T-helper 2 cell treated with Interferon-gamma antibody and Interleukin-4, amounts not matched to agents 5 μg/mL and 100 μg/mL, for 36 hours (primary cell): ENCODE measurements at places on chromosomes 7 and 10.
A peak's percentile ranks its signal among the peaks of the same experiment; 100 is the strongest.

DNA sequence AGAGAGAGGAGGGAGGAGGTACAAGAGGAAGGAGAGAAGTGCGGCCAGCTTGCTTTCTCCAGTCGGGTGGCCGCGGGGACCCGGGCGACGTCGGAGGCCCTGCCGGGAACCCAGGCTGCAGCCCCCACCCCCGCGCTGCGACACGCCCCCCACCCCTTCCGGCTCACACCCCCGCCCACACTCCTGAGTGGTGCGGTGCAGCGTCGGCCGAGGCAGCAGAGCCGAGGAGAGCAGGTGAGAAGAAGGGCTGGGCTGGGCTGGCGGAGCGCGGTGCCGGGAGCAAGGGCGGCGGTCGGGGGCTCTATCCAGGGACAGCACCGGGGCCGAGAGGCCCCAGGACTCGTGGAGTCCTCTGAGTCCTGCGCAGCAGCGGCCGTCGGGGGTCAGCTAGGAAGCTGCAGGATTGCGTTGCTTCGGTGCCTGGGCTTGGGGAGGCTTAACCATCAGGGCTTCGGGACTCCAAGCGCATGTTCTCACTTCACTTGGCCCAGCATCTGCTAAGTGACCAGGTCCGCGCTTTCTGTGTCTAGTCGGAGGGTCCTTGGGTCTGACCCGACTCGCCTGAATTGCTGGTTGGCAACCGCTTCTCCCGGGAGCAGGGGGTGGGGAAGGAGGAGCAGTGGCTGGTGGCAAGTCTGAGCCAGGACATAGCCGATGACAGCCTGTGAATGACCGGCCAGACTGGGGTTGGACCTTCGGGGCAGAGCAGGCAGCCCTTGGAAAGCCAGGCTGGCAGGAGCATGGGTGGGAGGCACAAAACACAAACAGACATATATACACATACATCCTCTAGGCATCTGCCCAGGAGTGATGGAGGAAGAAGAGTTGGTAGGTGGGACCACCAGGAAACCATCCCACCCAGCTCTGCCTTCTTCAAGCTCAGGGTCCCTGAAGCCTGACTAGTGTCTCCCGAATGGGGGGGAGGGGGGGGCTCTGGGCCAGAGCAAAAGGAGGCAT, 683 bp downstream of the CHAT start:
- DNase-seq: no peak

DNA sequence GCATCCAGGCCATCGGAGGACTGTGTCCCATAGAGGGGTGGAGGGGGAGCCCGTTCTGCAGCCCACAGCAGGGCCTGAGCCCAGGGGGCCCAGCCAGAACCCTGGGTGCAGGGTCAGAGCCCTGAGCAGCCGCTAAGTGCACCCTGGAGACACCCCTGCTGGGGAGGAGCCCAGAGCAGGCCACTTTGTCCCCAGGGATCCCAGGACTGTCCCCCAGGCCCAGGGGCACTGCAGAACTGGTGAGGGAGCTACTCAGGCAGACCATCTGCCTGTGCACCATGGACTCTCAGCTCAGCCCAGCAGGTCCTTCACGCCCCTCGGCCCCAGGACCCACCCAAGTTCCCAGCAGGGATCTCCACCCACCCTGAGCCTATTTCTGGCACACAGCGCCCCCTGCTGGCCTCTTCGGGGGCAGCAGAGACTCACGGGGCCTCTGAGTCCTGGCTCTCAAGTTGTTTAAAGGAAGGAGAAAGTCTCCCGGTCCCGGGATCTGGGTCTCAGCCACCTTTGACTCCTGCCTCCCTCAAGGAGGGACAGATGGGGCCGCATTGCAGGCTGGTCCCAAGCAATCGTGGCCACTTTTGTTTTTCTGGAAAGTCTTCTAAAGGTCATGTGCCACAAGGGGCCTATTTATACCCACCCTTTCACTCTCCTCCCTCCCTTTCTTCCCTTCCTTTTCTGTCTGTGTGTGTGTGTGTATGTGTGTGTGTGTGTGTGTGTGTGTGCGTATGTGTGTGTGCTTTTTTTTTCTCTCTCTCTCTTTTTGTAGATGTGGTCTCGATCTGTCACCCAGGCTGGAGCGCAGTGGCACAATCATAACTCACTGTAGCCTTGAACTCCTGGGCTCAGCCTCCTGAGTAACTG, 90.3 kb downstream of the MYL10 start:
- DNase-seq: peak; percentile 29

DNA sequence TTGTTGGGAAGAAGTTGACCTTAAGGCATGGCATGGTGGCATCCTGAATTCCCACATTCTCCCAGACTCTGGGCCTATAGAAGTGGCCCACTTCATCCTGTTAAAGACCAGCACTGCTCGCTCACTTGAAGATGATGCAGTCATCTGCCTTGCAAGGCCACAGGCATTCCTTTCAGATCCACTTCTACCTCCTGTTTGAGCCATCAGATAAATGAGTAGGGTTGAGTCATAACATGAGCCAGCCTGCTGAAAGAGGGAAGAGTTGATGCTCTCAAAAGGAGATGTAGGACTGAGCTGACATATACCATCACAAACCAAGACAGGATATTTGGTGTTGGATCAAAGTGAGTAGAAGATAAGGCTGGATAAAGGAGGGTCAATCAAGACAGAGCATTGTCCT, 1.5 kb upstream of the EBLN1 start:
- no peak for DNase-seq

- no peak for DNase-seq
Observed at GRCh38 chr10:34148305-34148657, 666.8 kb downstream of the PARD3 start.

GRCh38 chr10:48941427-48942075, 1.9 kb upstream of the LRRC18 start:
- DNase-seq: no peak

GRCh38 chr7:26735976-26736600, 128.3 kb downstream of the SKAP2 start:
- DNase-seq: no peak

DNA sequence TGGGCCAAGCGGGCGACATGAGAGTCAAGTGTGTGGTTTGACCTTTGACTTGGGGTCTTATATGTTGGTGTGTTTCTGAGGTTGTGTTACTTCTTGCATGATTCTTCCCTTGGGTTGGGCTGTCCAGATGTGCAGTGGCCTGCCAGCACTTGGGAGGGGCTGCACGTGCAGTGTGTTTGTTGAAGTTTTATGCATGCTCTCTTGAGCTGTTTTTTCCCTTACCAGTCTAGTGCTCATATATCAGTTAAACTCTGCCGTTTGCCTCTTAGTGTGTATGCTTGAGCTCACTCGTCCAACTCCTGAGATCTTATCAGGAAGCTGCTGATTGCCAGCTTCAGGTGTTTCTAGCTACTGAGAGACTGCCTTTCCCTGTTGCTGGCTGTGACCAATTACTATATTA, 23.1 kb downstream of the SP4 start:
- DNase-seq: no peak

GRCh38 chr7:106793015-106793975, 71.8 kb upstream of the PIK3CG start:
- DNase-seq: no peak

GRCh38 chr10:69223028-69223342, 2.9 kb downstream of the HKDC1 start:
- DNase-seq: no peak

DNA sequence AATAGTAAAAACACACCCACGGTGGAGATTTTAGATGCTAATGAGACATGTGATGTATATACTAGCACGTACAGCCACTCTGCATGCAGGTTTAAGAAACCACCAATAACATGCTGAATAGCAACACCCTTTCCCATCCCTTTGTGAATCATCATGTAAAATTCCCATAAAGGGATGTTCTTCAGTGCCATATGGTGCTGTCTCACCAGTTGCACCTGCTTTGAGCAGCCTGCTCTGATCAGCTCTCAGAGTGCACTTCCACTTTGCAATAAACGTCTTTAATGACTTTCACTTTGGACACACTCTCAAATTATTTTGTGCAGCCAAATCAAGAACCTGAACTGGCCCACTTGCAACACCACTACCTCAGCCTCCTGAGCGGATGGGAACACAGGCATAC, 615.0 kb downstream of the ANKRD7 start:
- no peak for DNase-seq

- no peak for DNase-seq
Observed at GRCh38 chr10:78656417-78657162, 412.2 kb upstream of the ZMIZ1 start.

DNA sequence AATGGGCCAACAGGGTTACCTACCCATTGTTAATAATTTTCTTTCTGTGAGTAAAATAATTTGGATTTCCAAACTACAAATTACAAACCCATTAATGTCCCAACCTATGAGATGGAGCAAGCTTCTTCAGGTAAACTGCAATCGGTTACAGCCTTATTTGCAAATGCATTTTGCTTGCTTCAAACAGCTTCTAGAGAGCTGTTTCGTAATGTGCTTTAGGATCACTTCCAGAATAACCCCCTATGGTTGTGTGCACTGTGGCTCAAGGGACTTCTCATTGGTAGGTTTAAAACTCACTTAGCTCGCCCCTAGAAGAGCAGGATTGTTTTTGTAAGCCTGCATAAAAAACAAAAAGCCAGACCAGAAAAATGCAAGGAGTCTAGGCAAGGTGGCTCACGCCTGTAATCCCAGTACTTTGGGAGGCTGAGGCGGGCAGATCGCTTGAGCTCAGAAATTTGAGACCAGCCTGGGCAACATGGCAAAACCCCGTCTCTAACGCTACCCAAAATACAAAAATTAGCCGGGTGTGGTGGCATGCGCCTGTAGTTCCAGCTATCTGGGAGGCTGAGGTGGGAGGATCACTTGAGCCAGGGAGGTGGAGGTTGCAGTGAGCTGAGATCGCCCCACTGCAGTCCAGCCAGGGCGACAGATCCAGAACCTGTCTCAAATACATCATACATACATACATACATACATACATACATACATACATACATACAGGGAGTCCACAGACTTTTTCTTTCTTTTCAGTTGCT, 3.3 kb upstream of the MAP3K8 start:
- no peak for DNase-seq

DNA sequence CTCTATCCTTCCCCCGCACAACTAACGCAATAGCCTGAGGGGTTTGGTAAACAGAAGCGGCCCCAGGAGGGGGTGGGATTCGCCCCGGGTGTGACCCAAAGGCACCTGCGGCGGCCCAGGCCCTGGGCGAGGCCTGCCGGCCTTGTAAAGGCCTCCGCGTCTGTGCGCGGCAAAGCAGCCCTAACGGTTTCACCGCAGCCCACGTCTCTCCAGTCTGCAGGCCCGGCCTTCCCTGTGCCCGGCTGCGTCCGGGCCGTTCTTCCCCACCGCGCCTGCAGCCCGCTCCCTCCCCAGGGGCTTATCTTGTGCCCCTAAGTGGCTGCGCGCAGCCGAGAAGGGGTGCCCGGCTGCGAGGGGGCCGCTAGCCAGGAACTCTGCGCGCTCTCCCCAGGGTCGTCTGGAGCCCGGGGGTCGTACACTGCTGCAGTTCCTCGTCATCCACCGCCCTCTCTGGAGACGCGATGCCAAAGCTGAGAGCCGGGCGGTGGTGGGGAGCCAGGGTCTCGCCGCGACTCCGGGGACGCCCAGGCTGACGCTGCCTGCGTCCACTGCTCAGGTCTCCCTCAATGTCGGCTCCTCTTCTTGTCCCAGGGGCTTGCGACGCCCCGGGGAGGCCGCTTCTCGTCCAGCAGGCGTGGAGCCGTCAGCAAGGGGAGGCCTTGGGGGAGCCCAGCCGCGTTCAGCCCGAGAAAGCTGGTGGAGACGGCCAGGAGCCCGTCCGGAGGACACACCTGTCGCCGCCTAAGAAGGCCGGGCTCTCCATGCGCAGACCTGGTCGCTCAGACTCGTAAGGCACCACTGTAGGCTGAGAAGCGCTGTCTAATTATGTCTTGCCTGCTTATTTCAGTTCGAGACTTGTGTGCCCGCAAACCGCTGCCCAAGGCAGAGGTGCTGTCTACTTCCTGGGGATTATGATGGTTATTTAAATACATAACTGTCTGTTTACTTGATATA, 132.3 kb downstream of the SPAG6 start:
- DNase-seq: no peak

DNA sequence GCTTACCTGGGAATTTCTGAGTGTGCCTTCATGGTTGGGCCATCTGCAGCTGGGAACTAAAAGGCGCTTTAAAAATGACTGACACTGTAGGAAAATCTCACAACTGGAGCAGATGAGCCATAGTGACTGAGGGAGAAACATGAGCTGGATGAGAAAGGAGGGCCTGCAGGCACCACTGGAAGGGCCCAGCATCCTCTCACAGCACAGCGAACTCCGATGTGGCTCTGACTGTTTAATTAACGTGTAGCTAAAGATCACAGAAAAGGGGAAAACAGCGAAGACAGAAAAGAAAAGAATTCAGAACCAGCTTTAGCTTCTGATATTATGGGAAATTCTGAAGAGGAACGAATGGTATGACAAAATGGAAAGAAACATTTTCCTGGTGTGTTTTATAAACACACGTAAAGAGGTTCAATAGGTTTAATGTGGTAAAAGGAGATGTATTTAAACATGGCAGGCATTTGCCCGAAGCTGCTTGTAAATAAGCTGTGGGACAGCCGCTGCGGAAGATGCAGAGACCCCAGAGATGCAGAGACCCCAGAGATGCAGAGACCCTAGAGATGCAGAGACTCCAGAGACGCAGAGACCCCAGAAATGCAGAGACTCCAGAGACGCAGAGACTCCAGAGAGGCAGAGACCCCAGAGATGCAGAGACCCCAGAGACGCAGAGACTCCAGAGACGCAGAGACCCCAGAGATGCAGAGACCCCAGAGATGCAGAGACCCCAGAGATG, 534.3 kb downstream of the PTPRN2 start:
- DNase-seq: no peak

DNA sequence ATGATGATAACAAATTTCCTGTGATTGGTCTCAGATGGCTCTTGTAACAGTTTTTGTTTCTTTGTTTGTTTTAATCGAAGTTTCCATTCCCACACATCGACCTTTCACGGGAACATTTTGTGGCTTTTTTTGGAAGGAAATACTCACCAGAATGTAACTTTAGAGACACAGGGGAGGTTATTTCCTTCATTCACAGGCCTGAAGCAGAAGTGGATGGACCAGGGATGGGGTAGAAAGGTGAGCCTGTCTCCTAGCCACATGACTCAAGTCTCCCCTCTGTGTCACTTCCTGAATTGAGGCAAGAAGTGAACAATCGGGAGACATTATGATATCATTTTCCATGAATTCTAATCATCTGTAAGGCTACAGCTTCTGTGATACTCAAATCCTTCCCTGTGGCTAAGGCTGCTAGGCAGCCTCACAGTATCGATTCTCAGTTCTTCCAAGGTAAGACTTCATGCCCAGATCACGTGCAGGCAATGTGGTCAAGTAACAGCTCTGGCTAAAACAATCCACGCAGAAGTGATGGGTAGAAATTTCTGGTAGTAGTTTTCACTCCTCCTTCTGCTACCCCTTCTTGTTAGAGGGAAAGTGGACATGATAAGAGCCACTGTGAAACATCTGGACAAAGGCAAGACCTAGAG, 203.9 kb upstream of the NEBL start:
- DNase-seq: peak; percentile 8

GRCh38 chr7:122038904-122039303, 105.1 kb downstream of the AASS start:
- no peak for DNase-seq

DNA sequence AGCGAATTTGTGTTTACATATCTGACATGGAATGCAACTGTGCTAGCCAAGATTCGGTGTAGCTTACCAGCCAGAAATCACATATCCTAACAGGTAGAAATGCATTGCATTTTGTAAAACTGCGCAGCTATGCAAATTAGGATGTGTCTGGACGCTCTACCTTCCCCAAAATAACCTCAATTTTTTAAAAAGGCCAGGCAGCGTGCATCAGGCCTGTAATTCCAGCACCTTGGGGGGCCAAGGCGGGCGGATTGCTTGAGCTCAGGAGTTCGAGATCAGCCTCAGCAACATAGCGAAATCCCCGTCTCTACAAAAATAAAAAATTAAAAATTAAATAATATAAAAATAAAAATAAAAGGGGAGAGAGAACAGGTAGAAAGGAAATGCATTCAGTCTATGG, 305.0 kb downstream of the TYW1 start:
- DNase-seq: no peak

GRCh38 chr10:84373000-84373399, 44.6 kb downstream of the CCSER2 start:
- no peak for DNase-seq
